ENCODE measurements at places on chromosomes 13 and 19. TPM values are rescaled to one million over a fixed set of nuclear protein-coding genes. Genes with fewer than 3 reads are reported as not detected.
A peak's percentile ranks its signal among the peaks of the same experiment; 100 is the strongest.

- H3K4me3 ChIP-seq: no peak overlapping the region
- H3K36me3 ChIP-seq: peaks cover 7% of the 10 kb centered on the region
- no peaks in the 10 kb centered on the region for H3K27me3 ChIP-seq
- H3K4me1 ChIP-seq: peaks cover 11% of the 10 kb centered on the region
- peak overlapping the region; percentile 43 for H3K27ac ChIP-seq
Observed at GRCh38 chr19:4415352-4415751, 12.9 kb downstream of the CHAF1A start.

The LILRA1 gene
- not detected for total RNA-seq

The RELB gene
- total RNA-seq: 12.5 TPM

GRCh38 chr13:113656003-113656588 is 1.9 kb downstream of the ATP4B start:
- H3K36me3 ChIP-seq: no peaks in the 10 kb centered on the region
- no peaks in the 10 kb centered on the region for H3K27me3 ChIP-seq
- no peak for DNase-seq
- H3K27ac ChIP-seq: no peak overlapping the region

The KISS1R gene
- not detected for total RNA-seq
